ENCODE measurements at places on chromosomes 16 and 17. TPM values are rescaled to one million over a fixed set of nuclear protein-coding genes. Genes with fewer than 3 reads are reported as not detected.

The CCL17 gene
- not detected for total RNA-seq

DNA sequence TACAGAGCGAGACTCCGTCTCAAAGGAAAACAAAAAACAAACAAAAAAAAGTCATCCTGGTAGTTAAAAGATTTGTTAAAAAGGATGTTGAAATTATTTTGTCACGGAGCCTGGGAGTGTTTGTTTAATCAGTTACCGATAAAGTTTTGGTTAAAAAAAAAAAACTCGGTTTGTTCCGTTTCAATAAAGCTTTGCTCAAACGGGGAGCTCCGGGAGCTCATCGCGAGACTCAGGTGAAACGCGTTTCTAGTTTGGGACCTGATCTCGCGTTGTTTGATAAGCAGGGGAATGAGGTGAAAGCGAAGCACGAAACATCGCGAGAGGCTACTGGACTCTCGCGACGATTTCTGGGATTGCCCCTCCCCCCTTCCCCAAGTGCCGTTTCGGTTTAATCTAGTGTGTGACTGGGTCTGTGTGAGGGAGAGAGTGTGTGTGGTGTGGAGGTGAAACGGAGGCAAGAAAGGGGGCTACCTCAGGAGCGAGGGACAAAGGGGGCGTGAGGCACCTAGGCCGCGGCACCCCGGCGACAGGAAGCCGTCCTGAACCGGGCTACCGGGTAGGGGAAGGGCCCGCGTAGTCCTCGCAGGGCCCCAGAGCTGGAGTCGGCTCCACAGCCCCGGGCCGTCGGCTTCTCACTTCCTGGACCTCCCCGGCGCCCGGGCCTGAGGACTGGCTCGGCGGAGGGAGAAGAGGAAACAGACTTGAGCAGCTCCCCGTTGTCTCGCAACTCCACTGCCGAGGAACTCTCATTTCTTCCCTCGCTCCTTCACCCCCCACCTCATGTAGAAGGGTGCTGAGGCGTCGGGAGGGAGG, at the start of gene CDK12:
Gene CDK12 (plus strand): TSS at position 374 of the 813 bp plus-strand sequence. CDS start 586 bp downstream, outside the sequence.
- peak; percentile 96 for DNase-seq

GRCh38 chr17:63475491-63476412, 1.1 kb upstream of the ACE start:
- DNase-seq = no peak

The FNDC8 gene
- total RNA-seq = not detected

The HAGHL gene
- total RNA-seq = 12.0 TPM

- no peak for DNase-seq
Observed at GRCh38 chr17:42797067-42798007, 1.2 kb downstream of the COA3 start.

- DNase-seq = no peak
Observed at GRCh38 chr17:33583518-33584417, 290.7 kb upstream of the ASIC2 start.

The MYL4 gene
- total RNA-seq = 5,418 TPM

The OR4D1 gene
- not detected for total RNA-seq

DNA sequence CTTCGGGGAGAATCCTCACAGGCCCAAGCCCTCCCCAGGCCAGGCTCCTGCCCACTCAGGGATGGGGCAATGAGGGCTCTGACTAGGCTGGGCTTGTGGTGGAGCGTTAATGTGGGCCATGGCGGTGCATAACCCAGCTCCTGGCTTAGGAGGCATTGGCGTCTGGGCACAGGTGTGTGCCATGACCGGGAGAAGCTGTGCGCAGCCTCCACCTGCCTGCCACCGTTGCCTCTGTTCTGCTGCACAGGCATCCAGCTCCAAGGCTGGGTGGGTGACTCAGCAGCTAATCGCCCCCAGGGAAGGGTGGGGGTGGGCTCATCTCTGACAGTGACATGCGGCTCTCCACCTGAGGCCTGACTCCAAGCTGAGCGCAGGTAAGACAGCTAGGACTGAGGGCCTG, 3.5 kb upstream of the ARHGAP27 start:
- DNase-seq = no peak

DNA sequence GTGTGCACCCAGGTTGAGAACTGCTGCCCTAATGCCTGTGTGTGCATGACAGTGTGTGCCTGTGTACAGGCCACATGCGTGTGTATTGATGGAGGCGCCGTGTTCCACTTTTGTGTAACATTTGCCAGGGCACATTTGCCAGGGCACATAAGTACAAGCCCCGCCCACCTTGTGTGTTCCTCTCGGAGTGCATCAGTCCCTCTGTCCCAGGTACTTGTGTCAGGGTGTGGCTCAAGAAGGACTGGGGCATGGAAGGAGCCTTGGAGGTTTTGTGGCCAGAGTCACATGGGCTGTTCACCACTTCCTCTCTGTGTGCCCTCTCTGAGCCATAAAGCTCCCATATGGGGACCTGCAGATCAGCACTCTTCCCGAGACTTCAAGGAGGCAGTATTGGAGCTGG, 73.9 kb downstream of the MRM1 start:
- no peak for DNase-seq

DNA sequence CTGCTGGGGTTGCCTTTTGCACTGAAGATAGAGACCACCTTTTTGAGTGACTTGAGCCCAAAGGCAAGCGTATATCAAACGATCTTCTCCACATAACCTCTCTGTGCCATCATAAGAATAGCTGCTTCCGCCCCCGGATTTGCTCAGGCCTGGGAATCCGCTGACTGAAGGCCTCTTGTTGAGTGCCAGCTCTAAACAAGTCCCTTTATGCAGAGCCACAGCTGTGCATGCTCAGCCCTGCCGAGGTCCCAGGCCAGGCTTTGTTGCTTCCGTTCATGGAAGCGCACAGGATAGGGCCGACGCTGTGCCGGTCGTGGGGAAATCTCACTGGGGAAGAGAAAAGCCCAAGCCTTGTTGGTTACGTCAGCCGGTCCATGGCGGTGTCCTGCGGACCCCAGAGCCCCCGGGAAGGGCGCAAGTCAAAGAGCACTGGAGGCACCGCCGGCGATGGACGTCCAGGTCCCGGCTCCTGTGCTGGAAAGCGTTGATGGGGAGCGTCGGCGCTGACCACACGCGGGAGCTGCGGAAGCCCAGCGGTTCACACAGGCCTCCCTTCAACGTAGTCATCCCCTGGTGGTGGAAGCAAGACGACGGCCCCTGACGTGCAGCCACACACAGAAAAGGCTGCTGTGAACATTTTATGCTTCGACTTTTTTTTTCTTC, 23.5 kb upstream of the RPL13 start:
- DNase-seq = no peak

The ENPP7 gene
- total RNA-seq = not detected

The PRM1 gene
- not detected for total RNA-seq

- no peak for DNase-seq
Observed at GRCh38 chr16:70430667-70431536, 8.0 kb downstream of the ST3GAL2 start.

DNA sequence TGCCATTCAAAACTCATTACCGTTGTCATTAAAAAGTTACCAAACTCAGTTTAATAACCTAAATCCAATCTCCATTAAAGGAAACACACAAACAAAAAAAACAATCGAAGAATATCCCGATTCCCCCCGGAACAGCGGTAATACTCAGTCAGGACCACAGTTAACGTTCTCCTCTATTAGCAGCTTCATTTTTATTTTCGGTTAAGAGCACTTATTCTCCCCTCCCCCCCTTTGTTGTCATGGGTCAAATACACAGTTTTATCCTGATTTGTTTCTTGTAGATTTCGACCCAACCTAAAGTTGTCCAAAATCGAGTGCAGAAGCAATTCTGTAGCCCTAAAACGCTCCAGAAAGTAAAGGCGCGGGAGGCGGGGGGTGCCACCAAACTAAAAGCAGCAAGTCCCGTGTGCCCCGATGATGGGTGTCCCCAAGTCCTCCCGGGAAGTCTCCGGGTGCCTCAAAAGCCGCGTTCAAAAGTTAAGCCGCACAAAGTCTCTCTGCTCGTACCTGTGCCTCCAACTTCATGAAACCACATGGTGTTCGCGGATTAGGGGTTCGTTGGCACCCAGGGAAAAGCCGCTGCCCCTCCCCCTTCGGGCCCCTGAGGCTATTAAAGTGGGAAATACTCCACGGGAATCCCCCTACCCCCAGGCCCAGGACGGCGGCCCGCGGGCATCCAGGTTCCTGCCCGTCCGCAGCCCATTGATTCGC, 996 bp downstream of the SUMO2 start:
- DNase-seq = no peak

DNA sequence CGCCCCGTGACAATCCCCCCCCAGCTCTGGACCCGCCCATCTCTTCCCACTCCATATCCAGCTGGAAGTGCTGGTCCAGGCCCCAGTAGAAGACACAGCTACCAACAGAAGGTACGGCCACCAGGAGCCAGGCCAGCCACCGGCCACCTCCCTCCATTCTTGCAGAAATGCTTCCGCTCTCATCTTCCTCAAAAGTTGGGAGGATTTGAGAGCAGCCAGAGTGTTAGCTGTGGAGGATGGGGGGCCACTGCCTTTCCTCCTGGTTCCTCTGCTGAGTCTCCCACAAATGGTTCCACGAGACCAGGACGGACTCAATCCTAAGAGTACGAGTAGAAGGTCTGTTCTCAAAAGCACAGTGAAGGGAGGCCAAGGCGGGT, 78.3 kb downstream of the GAS7 start:
- DNase-seq = no peak

- DNase-seq = no peak
Observed at GRCh38 chr17:50129728-50130558, at the start of gene SAMD14. TSS of gene SAMD14 (minus strand) at chr17:50130160. CDS start at chr17:50124959, 5,201 bp downstream.

The ADAM11 gene
- total RNA-seq = 28.0 TPM

- no peak for DNase-seq
Observed at GRCh38 chr17:6067060-6067459, 3.1 kb upstream of the WSCD1 start.

- no peak for DNase-seq
Observed at GRCh38 chr17:326010-326621, 26.5 kb downstream of the RPH3AL start.

DNA sequence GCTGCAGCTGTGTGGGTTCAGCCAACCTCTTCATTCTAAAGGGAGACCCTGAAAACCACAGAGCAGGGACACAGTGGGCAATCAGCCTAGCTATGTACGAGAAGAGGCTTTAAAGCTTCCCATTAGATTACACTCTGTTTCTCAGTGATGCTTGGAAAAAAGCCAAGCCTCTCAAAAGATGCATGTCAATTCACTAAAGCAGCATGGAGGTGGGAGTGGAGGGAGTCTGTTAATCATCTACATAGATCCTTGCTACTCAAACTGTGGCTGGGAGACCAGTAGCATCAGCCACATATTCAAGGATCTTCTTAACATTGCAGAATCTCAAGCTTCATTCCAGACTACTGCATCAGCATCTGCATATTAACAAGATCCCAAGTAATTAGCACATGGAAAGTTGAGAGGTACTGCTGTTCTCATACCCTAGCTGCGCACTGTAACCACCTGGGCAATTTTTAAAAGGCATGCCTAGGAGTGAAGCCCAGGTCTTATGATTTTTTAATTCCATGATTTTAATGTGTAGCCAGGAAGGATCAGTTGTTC, 305.9 kb downstream of the PMP22 start:
- no peak for DNase-seq

DNA sequence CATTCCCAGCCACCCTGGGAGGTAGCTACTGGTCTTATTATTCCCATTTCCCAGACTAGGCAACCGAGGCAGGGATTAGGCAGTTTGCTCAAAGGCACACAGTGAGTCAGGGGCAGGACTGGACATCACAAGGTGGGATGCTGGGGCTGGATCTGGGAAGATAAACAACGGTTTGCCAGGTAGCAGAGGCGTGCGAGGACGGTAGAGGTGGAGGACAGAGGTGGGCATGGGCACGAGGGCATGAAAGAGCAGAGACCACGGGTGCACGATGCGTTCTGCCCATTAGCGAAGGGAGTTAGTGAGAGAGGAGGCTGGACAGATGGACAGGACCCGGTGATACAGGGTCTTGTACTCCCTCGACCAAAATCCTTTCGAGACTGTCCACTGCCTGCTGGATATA, 148.0 kb downstream of the SDK2 start:
- DNase-seq = no peak

The RND2 gene
- total RNA-seq = 1.8 TPM

The FBXO39 gene
- 0.12 TPM for total RNA-seq
